Thyroid gland (tissue), 4 donors: ENCODE measurements at places on chromosomes 2 and 18.

GRCh38 chr2:17979707-17980106, 101.2 kb downstream of the KCNS3 start:
- DNase-seq = no peak

- peak; percentile 69 for DNase-seq
These were observed 19.1 kb downstream of the CAPG start for GRCh38 chr2:85390941-85391669.

DNA sequence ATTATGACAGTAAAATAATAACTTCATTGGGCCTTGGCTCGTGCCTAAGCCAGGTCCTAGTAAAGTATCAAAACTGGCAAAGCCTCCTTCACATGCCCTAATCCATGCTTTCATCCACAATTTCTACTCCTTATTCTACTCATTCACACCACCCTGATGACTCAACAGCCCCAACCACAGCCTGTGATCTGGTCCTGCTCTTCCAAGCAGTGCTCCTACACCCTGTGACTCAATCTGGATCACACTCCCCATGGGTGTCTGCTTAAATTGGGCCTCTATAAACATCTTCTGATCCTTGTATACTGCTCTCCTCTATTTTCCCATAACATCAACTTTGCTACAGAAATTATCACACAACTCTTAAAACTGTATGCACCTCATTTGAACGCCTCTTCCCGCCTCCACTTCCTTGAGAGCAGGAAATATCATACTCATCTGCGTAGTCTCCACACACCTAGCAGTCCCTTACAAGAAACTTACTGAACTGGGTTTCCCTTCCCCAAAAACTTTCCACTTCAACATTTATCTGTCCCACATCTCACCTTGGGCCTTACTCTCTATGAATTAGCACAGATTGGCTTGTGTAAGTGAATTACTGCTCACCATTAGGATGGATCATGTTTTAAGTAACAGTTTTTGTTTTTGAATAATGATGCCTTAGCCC, 15.9 kb downstream of the GTF3C3 start:
- DNase-seq = no peak

DNA sequence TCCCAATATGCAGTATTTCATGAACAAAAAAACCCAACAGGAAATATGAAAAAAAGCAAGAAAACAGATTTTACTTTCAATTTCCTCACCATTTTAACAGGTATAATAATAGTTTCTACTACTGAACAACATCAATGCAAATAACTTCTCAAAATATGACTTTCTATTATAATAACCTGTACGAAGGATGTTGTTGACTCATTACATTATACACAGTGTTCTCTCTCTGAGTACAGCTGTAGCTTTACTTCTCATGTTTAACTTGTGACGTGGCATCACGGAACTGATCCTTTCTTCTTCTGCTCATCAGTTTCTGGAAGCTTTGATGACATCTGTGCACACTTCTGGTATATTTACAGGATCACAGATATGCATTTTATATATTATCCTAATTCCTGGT, 40.0 kb downstream of the FAM228A start:
- no peak for DNase-seq

GRCh38 chr18:44945888-44946401, 265.3 kb downstream of the SETBP1 start:
- no peak for DNase-seq

DNA sequence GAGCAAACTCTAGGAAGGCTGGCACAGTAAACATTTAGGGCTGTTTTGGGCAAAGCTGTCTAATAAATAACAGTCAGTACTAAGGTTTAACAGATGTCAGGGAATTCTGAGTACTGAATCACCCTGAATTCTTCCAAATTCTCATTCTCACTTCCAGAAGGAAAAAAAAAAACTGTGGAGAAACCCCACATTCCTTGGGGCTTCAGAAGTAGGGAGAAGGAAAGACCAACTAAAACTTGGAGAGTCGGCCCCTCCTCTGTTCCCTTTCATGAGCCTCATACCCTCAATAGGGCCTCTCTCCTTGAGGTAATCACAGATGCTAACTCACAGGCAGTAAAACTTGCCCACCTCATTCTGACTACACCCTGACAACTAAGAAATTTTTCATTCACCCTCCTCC, 62.1 kb downstream of the CCDC148 start:
- no peak for DNase-seq

- DNase-seq = no peak
These were observed 49.8 kb downstream of the FBXO15 start for GRCh38 chr18:74097803-74098202.

GRCh38 chr2:181934694-181935093, 43.2 kb downstream of the ITPRID2 start:
- DNase-seq = no peak

DNA sequence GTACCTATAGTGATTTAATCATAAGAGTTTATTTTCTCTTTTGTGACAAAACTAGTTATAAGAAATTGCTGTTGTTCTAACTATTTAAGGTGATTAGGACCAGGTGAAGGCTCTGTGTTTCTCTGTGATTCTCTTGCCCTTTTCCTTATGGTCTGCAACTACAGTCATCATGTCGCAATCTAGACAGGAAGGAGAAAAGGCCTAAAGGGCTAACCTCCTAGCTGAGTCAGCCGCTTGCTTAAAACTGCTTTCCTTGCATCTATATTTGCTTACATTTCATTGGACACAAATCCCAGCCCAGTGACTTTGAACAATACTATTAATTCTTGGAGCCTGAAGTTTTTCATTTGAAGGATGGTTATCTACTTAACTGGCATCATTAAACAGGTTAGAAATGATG, 93.1 kb downstream of the PIK3C3 start:
- DNase-seq = no peak
